NCI-H460 (cell line): ENCODE measurements at places on chromosomes 11 and 22.

GRCh38 chr22:17871726-17872458 is 97.6 kb upstream of the BID start:
- DNase-seq: no peak

- no peak for DNase-seq
These were observed 1.9 kb downstream of the ESAM start for GRCh38 chr11:124760205-124760652.

GRCh38 chr11:2516276-2517015 is 71.6 kb downstream of the KCNQ1 start:
- no peak for DNase-seq

DNA sequence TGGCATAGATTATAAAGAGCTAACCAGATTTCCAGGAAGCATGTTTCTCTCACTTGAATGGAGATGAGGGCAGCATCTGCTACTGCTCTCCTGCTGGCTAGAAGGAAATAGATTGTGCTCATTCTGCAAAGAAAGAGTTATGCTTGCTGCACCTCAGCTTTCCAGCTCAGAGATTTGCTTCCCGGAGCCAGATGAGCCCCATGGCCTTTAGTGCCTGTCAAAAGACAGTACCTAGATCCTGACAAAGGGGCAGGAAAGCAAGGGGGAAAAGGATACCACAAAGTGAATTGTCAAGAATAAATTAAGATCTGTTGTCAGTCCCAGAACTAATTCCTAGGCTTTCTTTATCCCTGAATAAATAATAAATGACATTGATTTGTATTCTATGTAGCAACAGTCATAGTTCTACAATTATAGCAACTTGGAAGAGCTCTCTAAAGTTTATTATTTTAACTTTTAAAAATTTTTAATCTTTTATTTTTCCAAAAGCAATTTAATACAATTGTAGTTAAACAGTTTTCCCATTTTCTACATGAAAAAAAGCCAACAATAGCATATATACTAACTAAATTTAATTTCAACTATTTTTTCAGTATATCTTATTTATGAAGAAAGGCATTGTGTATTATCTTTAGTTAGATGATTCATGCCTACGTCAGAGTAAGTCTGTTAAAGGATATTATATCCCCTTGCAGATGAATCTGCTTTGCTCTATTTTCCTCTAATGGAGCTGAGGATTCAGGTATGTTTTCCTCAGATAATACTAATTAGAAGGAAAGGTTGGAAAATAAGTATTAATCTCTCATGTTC is 306.1 kb upstream of the DDI1 start:
- DNase-seq: no peak

- no peak for DNase-seq
These were observed 3.8 kb downstream of the PKDREJ start for GRCh38 chr22:46259374-46259773.

DNA sequence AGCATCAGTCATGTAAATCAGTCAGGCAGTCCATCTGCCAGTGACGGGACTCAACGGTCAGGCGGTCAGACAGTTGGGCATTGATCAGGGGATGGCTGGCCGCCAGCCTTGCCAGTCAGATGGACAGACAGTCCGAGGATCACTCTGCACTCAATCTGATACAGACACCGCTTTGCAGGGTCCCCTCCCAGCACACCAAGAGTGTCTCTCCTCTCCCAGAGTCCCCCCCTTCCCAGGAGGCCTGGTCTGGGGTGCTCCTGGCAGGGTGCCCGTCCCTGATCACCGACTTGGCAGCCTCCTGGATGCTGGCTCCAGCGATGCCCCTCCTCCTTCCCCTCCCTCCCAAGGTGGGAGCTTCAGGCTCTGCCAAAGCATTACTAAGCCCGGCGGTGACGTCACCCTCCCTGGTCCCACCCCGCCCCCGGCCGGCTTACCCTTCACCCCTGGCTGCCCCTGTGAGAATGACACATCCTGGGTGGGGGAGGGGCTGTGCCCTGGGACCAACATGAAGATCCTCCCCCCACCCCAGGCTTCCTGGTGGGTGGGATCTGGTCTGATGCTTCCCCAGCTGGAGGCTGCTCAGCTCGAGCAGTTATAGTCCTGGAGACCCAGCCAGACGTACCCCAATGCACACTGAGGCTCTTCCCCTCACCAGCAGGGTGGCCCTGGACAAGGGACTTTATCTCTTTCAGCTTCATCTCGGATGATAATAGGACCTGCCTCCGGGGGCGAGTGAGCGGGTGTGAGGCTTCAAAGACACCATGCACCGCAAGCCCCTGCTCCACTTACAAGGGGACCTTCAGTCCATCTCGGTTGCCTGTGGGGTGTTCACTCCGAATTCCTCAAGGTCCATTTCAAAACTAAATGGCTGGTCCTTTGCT is 69.2 kb downstream of the CD82 start:
- DNase-seq: no peak

GRCh38 chr11:35496416-35496815 is 29.0 kb downstream of the PAMR1 start:
- no peak for DNase-seq

GRCh38 chr11:71505781-71506180 is 21.3 kb upstream of the KRTAP5-7 start:
- no peak for DNase-seq

- DNase-seq: no peak
These were observed 120.8 kb downstream of the NAT10 start for GRCh38 chr11:34226210-34226609.

GRCh38 chr11:20457934-20458680 is 70.6 kb downstream of the PRMT3 start:
- no peak for DNase-seq

DNA sequence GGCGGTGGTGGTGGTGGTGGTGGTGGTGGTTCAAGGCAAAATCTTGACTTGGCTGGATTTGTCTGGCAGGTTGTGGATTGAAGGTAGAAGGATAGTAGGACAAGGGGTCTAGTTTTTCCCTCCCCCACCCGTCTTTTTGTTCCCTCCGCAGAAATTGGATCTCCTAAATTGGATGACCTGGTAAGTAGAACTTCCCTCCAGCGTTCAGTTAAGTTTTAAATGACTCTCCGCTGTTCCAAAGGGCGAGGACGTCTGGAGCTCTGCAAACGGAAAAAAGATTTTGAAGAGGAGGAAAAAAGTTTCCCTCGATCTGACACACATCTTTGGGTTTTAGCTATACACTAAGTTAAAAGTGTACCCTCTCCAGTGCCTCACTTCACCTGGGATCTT is 422 bp upstream of the LGR4 start:
- no peak for DNase-seq

GRCh38 chr11:63608353-63609345 is 5.6 kb downstream of the PLAAT3 start:
- DNase-seq: no peak

DNA sequence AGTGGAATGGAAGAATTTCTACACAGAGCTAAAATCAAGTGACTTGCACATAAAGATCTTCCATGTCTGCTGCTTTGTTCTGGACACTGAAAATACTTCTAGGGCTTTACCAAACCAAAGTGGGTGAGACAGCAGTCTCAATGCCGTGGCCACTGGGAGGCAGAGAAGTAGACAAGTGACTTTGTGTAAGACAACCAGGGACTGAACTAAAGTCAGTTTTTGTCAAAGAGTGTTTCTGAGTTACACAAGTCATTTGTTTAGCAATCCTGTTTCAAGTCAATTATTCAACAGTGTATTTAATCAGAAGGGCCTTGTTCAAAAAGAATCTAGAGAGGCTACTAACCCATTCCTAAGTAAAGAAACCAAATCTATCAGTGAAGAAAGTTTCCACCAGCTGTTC is 46.6 kb downstream of the TCP11L1 start:
- no peak for DNase-seq

GRCh38 chr11:117171404-117172061 is 7.0 kb upstream of the SIDT2 start:
- DNase-seq: no peak

DNA sequence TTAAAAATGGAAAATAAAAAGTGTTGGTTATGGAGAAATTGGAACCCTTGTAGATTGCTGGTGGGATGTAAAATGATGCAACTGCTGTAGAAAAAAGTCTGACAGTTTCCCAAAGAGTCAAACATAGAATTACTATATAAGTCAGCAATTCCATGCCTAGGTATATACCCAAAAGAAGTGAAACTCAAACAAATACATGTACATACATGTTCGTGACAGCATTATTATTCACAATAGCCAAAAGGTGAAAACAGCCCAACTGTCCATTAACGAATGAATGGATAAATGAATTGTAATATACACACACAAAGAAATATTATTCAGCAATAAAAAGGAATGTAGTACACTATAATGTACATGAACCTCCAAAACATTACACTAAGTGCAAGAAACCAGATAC is 116.0 kb downstream of the TTC28 start:
- no peak for DNase-seq

GRCh38 chr11:17719938-17720795 is 796 bp downstream of the MYOD1 start:
- DNase-seq: no peak

- DNase-seq: no peak
These were observed 25.5 kb upstream of the CAT start for GRCh38 chr11:34413263-34413662.
